ENCODE measurements at places on chromosomes 4 and X.

DNA sequence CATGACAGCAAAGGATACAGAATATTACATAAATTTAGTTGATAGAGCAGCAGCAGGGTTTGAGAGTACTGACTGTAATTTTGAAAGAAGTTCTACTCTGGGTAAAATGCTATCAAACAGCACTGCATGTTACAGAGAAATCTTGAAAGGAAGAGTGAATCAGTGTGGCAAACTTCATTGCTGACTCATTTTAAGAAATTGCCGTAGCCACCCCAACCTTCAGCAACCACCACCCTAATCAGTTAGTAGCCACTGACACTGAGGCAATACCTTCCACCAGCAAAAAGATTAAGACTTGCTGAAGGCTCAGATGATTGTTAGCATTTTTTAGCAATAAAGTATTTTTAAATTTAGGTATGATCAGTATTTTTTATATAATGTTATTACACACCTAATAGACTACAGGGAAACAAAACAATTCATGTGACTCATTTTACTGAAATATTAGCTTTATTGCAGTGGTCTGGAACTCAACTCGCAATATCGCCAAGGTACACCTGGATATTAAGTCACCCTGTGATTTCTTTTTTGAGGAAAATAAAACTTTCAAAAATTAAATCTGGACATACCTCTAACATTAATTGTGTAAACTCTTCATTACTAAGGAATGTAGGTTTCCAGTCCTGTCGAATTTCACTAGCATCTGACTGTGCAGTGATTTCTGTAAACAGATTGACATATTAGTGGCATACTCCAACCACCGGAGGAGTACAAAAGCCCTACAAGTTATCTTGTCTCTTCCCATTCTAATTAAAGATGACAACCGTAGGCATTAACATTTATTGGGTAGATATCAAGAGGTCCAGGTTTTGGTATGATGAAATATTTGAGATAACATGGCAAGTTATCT is 71.1 kb downstream of the CLOCK start:
- DNase-seq: no peak

- DNase-seq: peak; percentile 27
These were observed 173.9 kb upstream of the KLF3 start for GRCh38 chr4:38489924-38490639.

- no peak for DNase-seq
These were observed 95.2 kb upstream of the DKK2 start for GRCh38 chr4:107131295-107131694.

DNA sequence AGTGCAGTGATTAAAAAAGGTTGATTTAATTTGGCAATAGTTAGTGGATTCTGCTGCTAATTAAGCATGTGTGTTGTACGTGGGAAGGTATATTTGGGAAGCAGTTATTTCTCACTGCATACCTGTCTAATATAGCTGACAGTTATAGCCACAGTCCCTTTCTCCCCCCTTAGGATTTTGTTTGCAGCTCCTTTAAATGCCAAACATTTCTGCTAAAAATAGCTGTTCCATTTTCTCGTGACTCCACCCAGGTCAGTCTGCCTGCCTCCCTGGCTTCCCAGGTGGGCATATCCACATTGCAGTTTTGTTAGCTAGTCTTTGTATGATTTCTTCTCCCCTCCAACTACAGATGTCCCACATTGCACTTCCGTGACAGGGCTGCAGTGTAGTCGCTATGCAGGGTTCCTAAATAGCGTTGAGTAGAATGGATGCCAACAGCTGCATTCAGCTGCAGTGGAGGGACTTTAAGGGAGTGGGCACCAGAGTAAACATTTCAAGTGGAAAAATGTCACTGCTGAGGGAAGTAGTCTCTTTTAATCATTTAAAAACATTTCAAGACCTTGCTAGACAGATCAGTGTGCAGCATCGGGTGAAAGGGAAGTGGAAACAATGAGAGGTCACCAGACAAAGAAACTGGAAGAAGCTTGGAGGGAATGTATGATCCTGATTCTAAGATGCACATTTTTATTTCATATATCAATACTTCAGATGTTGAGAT is 326.3 kb downstream of the RAPGEF2 start:
- DNase-seq: no peak

DNA sequence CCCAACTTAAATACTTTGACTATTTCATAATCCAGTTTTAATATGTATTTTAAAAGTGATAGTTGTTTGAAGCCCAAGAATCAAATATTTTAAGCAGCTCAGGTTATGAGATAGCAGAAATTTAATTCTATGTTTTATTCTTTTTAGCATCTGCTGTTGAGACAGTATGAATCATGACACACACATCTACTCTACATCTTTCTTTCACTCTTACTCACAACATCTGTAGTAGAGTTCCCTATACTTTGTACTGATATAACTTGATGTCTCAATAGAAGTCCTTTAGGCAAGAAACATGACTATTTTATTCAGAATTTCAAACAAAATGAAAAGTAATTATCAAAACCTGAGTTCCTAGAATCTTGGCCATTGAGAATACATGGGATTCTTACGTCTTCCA is 187.9 kb upstream of the GNPDA2 start:
- DNase-seq: no peak

- no peak for DNase-seq
These were observed 10.1 kb upstream of the NEUROG2 start for GRCh38 chr4:112526061-112526460.

- DNase-seq: no peak
These were observed 15.5 kb downstream of the SLC10A7 start for GRCh38 chr4:146506272-146506671.

DNA sequence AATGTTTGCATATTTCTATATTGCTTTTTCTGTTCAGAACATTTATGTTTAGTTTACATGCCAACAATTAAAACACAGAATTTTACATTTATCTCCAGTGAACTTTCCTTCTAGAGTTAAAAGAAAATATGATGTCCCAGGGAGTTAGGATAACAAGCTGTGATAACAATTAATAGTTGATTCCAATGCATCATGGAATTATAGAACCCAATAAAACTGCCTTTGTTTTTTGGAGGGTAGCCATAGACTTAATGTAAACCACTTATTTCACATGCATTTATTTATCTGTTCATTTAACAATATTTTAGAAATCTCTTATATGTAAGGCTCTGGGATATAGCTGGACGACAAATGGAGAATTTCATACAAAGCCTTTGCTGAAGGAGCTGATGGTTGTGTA is 180.0 kb downstream of the CFAP299 start:
- DNase-seq: no peak

- DNase-seq: no peak
These were observed 32.9 kb downstream of the TMEM150C start for GRCh38 chr4:82528868-82529267.

DNA sequence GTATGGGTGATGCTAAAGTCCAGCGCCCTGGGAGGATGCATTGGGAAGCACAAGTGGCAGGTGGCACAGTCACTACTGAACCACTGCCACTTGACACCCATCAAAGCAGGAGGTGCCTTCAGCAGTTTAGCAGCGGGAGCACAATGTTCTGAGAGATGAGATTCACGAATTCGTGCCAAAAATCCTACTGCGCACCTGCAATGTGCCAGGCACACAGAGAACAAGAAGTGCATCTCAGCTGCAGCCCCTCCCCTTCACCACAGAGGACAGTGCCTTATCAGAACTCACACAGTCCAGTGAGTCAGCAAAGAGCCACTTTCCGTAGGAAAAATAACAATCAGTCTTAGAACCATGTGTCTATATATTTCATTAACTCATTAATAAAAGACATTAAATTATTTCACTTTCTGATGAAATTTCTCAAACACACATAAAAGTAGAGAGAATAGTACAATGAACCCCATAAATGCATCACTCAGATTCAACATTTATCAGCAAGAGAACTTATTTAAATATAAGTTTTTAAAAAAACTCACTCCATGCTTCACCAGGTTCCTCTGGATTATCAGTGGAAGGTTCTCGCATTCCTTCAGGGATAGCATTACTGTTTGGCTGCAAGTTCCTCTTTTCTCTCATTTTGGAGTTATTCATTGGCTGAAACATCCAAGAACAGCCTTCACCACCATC is 47.0 kb downstream of the BEND2 start:
- no peak for DNase-seq

DNA sequence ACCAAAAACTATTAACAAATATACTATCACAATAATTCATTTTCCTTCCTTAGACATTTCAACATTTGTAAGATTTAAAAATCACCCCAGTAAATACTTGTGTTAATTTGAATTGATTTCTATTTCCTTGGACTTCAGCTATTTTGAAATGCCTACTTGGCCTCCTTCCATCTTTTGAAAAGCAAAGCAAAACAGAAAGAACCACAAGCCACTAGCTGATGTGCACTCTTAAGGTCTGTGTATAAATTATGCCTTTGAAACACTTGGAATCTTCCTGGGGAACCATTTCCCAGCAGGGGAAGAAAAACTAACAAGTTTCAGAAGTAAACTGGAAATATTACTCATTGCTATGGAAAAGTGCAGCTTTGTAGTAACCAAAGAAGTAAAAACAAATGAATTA is 139.8 kb downstream of the CLCN4 start:
- DNase-seq: no peak

DNA sequence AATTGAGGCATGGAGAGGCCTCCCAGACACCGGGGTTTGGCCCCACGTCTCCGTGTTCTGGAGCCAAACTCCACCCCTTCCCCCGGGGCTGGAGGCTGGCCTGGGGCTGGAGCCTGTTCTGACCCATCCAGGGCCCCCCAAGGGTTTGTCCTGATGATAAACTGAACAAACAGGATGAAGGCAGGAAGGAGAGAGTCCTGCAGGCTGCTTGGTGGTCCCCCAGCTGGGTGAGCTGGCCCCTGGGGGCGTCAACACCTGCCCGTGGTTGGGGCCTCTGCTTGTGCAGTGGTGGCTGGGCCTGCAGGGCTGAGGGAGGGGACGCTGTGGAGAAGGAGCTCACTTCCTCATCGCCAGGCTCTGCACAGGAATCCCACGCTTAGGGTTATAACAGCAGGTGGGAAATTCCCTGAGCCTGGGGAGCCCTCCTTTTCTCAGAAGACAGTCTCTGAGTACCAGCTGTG is 2.3 kb downstream of the SH3TC1 start:
- peak; percentile 79 for DNase-seq

DNA sequence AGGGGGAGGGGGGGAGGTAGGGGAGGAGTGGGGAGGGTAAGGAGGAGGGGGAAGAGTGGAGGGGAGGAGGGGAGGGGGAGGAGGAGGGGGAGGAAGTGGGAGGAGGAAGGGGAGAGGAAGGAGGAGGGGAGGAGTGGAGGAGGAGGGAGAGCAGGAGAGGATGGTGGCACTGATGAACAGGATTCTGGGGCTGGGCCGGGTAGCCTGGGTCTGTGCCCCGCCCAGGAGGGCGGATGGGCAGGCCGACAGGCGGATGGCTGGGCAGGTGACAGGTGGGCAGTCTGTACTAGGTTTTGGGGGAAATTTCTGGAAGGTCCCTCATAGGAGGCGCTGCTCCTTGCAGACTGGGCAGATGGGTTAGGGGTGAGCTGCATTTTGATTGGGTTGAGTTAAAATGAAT is 66.0 kb upstream of the ADRA2C start:
- no peak for DNase-seq

GRCh38 chr4:150852216-150852615 is 162.9 kb downstream of the LRBA start:
- DNase-seq: no peak

DNA sequence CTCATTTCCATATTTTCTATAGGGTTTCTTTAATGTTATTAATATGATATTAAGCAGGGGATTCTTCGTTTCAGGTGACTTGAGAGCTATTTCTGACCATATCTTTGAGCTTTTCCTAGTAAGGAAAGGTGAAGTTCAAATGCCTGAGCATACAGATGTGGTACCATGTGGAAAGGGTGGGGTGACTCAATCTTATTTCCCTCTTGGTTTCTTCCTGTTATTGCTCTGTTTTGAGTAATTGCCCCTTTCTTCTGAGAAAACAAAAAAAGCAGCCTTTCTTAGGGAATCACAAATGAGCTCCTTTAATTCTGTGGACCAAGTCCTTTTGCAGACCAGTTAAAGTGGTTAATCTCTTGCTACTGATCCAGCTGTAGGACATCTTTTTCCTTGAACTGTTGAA is 41.0 kb upstream of the AGA start:
- DNase-seq: no peak

GRCh38 chr4:74583757-74584156 is 138.8 kb downstream of the AREG start:
- DNase-seq: no peak

DNA sequence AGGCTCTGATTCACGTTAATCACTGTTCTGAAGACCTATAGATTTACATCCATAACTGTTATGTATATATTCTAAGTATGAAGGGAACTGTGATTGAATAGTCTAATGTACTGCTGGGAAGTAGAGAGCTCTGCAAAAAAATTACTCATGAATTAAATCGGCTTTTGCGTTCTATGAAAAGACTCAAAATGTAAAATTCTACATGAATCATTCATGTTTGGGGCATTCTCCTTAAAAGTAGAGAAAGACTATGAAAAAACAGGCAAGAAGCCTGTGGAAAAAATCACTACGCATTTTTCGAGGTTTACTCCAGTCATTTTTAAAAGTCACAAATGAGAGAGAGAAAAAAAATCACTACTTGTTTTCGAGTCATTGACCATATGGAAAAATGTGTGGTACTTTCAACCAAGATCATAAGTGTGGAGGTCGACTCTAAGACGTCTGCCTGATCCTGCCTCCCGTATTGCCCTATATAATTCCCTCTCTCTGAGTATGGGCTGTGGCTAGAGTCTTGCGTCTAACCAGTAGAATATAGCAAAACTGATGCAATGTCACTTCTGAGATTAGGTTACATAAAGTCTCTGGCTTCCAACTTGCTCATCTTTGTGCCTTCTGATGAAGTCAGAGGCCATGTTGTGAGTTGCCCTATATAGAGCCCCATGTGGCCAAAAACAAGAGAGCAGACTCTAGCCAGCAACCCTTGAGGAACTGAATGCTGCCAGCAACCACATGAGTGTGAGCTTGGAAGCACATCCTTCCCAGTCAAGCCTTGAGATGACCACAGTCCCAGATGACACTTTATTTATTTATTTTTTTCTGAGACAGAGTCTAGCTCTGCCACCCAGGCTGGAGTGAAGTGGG is 32.1 kb upstream of the VEGFD start:
- DNase-seq: no peak

- no peak for DNase-seq
These were observed 6.2 kb upstream of the PUDP start for GRCh38 chrX:7154041-7154597.

- DNase-seq: no peak
These were observed 544.0 kb downstream of the SPRY1 start for GRCh38 chr4:123940604-123941003.

DNA sequence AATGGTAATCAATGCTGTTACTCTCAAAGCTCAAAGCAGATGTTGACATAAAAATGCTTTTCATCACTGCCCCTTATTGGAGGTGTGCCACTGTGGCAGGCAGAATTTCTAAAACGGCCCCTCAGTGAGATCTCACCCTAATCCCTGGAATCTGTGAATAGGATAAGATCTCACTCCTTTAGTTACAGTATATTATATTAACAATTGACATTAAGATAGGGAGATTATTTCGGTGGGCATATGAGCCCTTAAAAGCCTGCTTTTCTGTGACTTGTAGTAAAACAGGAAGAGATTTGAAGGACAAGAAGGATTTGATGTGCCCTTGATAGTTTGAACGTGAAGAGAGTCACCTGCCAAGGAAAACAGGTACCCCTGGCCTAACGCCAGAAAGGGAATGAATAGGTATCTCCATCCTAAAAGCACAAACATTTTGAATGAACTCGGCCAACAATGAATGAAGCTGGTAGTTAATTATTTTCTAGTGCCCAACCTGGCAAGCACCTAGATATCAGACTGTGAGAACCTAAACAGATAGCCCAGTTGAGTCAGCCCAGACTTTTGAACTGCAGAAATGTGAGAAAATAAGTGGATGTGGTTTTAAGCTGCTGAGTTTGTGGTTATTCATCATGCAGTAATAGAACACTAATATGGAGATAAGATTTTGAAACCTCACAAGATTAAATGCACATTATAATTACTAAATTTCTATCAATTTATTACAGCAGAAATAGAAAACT is 881.6 kb downstream of the PCDH18 start:
- DNase-seq: no peak

Data from CD4-positive, alpha-beta T cell (primary cell).